Brain pericyte (primary cell): ENCODE measurements at places on chromosomes 1 and 21.

- DNase-seq, result no peak
Measured at GRCh38 chr1:53343831-53344668, 16.2 kb upstream of the LRP8 start.

DNA sequence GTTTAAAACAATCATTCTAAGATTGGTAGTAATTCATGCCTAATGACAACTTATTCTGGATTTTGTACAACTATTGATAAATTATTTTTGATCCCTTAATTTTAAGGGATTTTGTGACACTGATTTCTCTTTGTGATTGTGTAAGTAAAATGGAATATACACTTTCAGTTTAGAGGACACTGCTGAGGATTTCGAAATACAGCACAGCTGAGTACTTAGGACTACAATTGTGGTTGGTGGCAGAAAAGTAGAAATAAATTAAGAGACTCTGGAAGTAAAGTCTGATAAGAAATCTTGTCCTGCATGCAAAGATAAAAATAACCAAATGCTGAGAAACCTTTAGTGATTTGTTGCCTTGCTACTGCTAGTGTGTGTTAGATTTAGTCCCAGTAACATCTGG lies 40.0 kb downstream of the TYW3 start:
- DNase-seq, result no peak

DNA sequence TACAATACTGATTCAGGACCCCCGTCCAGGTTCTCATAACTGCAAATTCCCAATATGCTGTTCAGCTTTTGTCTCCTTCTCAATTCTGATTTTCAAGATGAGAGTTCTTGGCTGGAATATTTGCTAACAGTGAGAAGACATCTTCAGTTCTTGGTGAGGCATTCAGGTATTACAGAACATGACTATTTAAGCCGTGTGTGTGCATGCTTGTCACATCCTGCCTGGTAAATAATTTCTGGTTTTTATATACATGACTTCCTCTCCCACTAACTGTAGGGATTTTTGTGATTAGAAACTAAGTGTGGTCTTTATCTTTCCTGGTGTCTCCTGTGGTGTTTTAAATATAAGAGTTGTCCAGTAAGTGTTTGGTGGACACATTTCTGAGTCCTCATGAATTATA lies 10.2 kb upstream of the SLC19A2 start:
- no peak for DNase-seq

DNA sequence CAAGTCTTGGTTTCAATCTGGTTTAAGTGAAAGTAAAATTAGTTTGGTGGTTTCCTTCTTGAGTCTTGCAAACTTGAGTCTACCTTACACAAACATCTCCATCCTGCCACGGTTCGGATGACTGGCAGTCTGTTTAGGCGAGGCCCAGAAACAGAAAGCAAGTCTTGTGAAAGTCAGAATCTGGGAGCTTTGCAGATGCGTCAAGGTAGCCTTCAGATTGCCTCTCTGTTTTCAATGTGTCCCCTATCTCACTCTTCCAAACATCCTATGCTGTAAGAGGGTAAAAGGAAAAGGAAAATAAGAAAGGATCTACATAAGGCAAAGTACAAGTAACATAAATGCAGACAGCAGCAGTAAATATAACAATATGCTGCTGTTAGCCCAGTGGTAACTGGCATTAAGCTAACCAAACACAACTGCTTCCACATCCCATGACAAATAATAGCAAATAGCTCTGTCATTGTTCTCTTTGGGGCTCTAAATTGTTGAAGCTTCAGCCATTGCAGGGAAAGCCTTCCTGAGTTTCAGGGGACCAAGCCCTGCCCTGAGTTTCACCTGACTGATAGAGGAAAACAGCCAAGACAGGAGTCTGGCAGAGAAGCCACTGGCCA lies 26.2 kb upstream of the C1orf105 start:
- no peak for DNase-seq

DNA sequence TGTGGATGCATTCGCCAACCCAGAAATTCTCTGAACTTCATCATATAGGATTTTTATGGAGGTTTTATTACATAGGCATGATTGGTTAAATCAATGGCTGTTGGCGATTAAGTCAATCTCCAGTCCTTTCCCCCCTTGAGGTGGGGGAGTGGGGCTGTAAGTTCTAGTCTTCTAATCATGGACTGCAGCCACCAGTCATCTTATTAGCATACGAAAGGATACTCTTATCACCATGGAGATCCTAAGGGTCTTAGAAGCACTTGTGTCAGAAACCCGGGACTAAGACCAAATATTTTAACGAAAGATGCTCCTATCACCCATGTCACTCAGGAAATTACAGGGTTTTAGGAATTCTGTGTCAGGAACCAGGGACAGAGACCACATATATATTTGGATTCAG lies 36.3 kb downstream of the SDCCAG8 start:
- no peak for DNase-seq

GRCh38 chr1:243280571-243281129 lies 24.8 kb downstream of the SDCCAG8 start:
- no peak for DNase-seq

GRCh38 chr1:7572654-7573152 lies 198.4 kb upstream of the VAMP3 start:
- no peak for DNase-seq

DNA sequence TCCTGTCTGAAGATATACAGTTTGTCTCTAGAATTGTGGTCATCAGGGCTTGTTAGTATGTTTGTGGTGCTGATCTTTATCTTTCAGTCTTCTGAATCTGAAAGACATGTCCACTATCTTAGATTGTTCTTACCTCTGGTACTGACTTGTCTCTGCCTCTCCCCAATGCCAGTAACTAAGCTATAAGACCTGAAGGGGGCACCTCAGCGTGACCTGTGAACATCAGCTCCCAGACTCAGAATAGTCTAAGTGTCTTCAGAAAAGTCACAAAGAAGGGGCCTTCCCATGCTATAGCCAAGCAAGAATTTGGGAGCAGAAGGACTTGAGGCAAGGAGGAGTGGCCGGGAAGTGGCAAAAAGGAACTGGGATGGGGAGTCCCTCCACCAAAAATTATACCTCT lies 178.1 kb downstream of the NTNG1 start:
- DNase-seq, result no peak

- DNase-seq, result no peak
Measured at GRCh38 chr1:50620680-50621329, 197.6 kb upstream of the DMRTA2 start.

DNA sequence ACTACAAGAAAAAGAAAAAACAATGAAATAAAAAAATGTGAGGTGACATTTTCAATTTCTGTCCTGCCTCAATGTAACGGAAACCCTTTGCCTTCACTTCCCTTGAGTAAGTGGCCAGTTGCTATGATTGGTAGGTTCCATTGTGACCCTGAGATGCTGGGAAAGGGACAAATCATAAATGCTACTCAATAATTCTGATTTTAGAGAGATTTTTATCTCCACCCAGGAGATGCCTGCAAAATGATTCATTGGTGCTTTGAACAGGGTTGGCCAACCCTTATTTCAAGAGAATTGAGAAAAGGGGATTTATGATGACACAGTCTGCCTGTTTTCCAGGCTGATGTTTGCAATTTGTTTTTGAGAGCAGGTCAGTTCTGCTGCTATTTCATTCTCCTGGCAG lies 22.5 kb downstream of the XCL1 start:
- no peak for DNase-seq

- DNase-seq, result no peak
Measured at GRCh38 chr1:219639876-219640577, 27.1 kb upstream of the ZC3H11B start.

DNA sequence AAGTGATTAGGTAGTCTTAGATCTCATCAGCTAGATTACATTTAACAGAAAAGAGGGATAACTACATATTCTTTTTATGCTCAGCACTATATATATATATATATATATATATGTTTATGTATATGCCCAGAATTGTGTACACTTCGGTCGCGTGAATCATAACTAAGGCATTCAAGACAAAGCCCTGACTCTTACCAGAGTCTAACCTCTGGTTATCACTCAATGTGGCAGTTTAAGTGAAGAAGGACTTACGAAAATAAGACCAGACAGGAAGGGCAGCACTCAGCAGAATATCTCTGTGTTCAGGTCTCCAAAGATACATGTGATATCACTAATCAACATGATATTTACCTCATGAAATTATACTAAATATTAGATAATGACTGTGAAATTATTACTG lies 1326.7 kb downstream of the MRPL39 start:
- no peak for DNase-seq

DNA sequence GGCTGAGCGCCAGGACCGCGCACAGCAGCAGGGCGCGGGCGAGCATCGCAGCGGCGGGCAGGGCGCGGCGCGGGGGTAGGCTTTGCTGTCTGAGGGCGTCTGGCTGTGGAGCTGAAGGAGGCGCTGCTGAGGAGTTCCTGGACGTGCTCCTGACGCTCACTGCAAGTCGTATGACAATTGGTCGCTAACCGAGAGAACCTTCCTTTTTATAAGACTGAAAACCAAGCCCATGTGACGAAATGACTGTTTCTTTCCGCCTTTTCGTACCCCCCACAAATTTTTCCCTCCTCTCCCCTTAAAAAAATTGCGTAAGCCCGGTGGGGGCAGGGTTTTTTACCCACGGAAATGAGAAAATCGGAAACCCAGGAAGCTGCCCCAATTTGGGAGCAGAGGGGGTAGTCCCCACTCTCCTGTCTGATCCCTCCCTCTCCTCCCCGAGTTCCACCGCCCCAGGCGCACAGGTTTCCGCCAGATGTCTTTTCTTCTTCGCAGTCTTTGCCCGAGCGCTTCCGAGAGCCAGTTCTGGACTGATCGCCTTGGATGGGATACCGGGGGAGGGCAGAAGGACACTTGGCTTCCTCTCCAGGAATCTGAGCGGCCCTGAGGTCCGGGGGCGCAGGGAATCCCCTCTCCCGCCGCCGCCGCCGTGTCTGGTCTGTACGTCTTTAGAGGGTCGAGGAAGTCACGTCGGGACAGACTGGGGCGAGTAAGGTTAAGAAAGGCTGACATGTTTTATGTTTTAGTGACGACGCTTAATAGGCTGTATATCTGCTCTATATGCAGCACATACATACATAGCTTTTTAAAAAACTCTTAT lies at the start of gene PTGS2:
TSS of gene PTGS2 (minus strand) at position 179 of the 817 bp plus-strand sequence. CDS start at position 46, 133 bp downstream.
- peak; percentile 66 for DNase-seq

- DNase-seq, result no peak
Measured at GRCh38 chr1:36493524-36493923, 10.8 kb upstream of the CSF3R start.

DNA sequence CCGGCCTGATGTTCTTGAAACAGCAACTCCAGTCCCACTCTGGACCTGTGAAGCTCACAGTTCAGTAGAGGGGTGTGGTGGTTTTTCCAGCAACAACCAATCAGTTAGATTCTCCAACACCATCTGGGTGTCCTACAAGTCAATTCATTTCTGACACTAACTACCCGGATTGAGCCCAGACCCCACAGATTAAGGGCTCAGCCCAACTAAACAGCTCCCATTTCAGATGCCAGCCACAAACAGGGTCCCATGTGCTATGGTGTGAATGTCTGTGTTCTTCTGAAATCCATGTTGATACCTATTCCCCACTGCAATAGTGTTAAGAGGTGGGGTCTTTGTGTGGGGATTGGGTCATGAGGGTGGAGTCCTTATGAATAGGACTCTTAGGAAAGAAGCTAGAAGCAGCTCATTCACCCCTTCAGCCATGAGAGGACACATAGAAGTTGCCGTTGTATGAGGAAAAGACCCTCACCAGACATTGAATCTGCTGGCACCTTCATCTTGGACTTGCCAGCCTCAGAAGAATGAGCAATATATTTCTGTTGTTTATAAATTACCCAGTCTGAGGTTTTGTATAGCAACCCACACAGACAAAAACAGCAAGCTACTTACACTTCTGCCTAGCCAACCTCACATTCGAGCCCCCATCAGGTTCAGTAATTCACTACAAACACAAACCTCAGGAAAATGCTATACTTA lies 53.6 kb downstream of the IRF2BP2 start:
- no peak for DNase-seq

DNA sequence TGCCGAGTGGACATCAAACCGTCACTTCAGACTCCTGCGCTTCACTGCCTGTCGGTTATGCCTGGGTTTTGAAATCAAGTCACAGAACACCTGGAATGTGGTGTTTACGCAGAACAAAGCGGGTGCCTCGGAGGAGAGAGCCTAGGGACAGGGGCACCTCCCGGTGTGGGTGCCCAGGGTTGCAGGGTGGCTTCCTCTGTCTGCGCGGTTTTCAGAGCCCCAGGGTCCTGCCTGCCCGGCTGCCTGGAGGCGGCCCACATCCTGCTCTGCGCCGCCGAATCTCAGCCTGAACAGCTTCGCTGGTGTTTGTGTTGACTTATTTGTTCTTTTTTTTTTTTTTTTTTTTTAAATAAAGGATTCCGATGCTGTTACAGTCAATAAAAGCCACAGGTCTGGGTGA lies 113.5 kb upstream of the COL6A1 start:
- no peak for DNase-seq

DNA sequence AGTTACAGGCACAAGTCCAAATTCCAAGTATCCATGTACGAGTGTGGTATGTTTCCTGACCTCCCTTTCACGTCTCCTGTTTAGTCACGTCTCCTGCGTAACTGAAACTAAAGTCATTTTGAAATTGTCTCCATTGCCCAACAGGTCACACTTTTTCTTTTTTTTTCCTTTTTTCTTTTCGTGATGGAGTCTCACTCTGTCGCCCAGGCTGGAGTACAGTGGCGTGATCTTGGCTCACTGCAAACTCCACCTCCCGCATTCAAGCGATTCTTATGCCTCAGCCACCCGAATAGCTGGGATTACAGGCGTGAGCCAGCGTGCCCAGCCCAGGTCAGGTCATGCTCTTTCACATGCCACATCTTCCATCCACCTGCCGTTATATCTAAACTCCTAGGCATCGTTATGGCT lies 38.2 kb downstream of the L1TD1 start:
- DNase-seq, result no peak

GRCh38 chr1:202811296-202812175 lies 782 bp downstream of the PCAT6 start:
- DNase-seq, result no peak

DNA sequence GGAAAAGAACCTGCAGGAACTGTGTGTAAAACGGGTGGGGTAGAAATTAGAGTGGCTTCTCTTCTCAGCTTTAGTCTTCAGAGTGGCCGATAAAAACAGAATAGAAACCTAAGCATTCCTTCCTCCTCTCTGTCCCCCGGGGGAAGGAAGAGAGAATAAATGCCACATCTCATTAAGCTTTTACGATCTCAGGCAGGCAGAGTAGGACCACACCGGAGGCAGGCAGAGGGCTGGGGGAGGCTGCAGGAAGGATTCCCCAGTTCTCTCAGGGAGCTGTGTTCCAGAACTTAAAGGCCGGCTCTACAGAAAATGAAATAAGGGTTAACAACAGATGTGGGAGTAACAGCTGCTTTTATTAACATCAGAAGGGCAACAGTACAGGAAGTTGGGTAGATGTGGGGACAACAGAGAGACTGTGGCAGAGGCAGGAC lies 24.5 kb upstream of the MEF2D start:
- no peak for DNase-seq

DNA sequence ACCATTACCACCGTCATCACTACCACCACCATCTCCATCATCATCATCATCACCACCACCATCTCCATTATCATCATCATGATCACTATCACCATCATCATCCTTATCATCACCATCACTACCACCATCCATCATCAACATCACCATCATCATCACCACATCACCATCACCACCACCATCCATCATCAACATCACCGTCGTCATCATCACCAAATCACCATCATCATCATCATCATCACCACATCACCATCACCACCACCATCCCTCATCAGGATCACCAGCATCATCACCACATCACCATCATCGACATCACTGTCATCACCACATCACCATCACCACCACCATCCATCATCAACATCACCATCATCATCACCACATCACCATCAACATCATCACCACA lies 203.0 kb upstream of the VAMP3 start:
- DNase-seq, result no peak

- no peak for DNase-seq
Measured at GRCh38 chr1:41038110-41038509, 16.6 kb upstream of the SLFNL1 start.
